Fibroblast of the aortic adventitia (primary cell): ENCODE measurements at places on chromosomes 7 and 10. TPM values are rescaled to one million over a fixed set of nuclear protein-coding genes. Genes with fewer than 3 reads are reported as not detected.

The SFTPA1 gene
- total RNA-seq: not detected in 2 replicates

The PON2 gene
- total RNA-seq: 30.0 and 52.5 TPM in 2 replicates

The TMEM270 gene
- not detected in 2 replicates for total RNA-seq

The ZNF117 gene
- total RNA-seq: 5.1 and 7.9 TPM in 2 replicates

The OR6V1 gene
- total RNA-seq: not detected in 2 replicates

The GPRIN2 gene
- total RNA-seq: not detected in 2 replicates

The CACNA2D1 gene
- 46.0 and 90.5 TPM in 2 replicates for total RNA-seq

The IFIT1 gene
- 13.6 and 172 TPM in 2 replicates for total RNA-seq

The SEC61A2 gene
- 8.9 and 11.5 TPM in 2 replicates for total RNA-seq

The IGFBP1 gene
- 5.3 TPM in 1 of 2 replicates, not detected in the other for total RNA-seq

The FBXL13 gene
- total RNA-seq: 2.9 and 3.4 TPM in 2 replicates

The PTPRN2 gene
- total RNA-seq: 0.09 and 2.5 TPM in 2 replicates

The CALHM1 gene
- not detected in 2 replicates for total RNA-seq

The PKD1L1 gene
- total RNA-seq: under 0.01 TPM in 2 replicates

The NEUROD6 gene
- not detected in 2 replicates for total RNA-seq

The RADIL gene
- total RNA-seq: 0.25 and 1.4 TPM in 2 replicates

The TMEM229A gene
- 3.8 TPM in 1 of 2 replicates, not detected in the other for total RNA-seq

The OR9A2 gene
- not detected in 2 replicates for total RNA-seq

The OR2A12 gene
- not detected in 2 replicates for total RNA-seq

The FAM237B gene
- total RNA-seq: not detected in 2 replicates

The RBM33 gene
- 21.9 and 72.1 TPM in 2 replicates for total RNA-seq

The TMEM236 gene
- total RNA-seq: 0.09 and 0.16 TPM in 2 replicates

The NPSR1 gene
- not detected in 2 replicates for total RNA-seq
